ENCODE measurements at places on chromosomes 4 and X.

- DNase-seq, result no peak
These were observed 294.1 kb upstream of the SFRP2 start for GRCh38 chr4:154082760-154083535.

GRCh38 chr4:98482847-98483806 lies 175.3 kb downstream of the TSPAN5 start:
- DNase-seq, result no peak

DNA sequence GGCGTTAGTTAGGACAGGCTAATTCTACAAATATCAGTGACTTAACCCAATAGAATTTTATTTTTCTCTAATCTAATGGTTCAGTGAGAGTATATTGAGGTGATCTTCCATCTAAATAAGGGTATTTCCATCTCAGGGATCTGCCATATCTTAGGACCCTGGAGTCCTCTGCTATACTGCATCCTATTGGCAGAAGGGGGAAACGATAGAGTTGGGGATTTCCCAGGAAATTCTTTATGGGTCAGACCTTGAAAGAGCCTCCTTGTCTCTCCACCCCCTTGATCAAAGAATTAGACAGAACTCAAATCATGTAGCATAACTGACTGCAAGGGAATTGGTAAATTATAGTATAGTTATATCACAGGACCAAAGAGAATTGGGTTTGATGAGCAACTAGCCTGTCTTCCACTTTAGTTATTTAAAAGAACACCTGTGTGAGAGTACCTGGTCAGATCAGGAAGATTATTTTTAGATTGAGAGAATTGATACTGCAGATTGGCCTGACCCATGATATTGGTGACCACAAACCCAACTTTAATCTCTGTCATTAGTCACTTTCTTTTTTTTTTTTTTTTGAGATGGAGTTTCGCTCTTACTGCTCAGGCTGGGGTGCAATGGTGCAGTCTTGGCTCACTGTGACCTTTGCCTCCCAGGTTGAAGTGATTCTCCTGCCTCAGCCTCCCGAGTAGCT lies 25.6 kb downstream of the SMARCA5 start:
- DNase-seq, result no peak

- no peak for DNase-seq
These were observed 952 bp downstream of the ANOS1 start for GRCh38 chrX:8730812-8731558.

GRCh38 chr4:107863850-107864371 lies 39.2 kb downstream of the SGMS2 start:
- no peak for DNase-seq
